Fibroblast of skin of right quadriceps (primary cell): ENCODE measurements at places on chromosomes 7 and 10.

DNA sequence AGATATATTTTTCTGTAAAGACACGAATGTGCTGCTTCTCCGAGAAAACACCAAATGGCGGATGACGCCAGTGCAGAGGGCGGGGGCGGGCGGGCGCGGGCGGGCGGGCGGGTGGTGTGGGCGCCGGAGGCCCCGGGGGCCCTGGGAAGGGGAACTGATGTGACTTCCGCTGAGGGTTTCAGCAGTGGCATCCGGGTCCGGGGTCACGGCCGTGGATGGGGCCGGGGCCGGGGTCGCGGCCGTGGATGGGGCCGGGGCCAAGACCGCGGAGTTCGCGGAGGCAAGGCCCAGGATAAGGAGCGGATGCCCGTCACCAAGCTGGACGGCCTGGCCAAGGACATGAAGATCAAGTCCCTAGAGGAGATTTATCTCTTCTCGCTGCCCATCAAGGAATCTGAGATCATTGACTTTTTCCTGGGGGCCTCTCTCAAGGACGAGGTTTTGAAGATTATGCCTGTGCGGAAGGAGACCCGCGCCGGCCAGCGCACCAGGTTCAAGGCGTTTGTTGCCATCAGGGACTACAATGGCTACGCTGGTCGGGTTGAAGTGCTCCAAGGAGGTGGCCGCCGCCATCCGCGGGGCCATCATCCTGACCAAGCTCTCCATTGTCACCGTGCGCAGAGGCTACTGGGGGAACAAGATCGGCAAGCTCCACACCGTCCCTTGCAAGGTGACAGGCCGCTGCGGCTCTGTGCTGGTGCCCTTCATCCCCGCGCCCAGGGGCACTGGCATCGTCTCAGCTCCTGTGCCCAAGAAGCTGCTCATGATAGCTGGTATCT, 20.3 kb upstream of the IGF2BP3 start:
- peak; percentile 39 for DNase-seq

GRCh38 chr7:107994421-107995030, 8.4 kb downstream of the LAMB1 start:
- no peak for DNase-seq

DNA sequence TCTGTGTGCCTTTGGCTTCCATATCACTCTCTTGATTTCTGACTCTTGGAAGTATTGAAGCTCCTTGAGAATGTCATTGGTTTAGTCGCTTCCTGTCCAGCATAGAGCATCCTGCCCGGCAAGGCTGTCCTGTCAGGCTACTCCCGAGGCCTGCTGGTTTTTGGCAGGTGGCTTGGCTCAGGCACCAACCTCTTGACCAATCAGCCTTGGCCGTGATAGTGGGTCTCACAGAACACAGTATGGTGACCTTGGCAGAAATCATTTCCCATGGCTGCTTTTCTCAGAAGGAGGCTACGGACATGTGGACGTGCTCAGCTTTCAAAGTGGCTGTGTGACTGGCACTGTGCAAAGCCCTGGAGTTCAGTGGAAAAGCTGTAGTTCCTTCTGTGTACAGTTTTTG, 516.9 kb downstream of the REEP3 start:
- DNase-seq, result no peak

GRCh38 chr7:138077809-138078208, 1.6 kb downstream of the AKR1D1 start:
- no peak for DNase-seq

DNA sequence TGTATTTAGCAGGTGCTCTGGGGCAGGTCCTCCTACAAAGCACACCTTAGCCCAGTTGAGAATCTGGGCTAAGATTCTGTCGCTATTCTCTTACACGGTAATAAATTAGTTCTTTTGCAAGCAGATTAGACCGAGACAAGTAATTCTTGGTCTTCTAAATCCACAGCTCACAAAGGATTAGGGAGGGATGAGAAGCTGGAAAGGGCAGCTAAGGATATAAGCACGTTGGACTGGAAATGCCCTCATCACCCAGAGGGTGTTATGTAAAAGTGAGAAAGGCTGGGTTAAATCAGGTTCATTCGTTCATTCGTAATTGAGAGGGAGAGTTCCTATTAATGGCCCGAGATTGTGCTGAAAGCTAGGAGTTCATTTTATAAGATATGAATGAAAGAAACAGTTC, 41.8 kb downstream of the PFKFB3 start:
- no peak for DNase-seq

DNA sequence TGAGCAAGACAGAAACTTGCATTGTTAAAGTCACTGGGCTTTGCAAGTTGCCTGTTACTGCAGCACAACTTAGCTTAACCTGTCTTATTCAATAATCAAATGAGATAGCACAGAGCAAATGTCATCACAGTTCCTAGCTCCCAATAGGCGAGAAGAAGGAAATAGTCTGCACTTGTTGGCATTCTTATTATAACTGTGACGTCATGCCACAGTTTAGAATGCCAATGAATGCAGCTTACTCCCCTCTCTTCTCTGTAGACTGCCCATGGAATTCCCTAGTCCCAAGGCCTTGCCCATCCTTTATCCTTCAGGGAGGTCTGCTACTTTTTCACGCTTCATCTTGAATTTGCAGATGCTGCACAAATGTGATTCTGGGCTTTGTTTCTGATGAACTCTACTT, 1094.9 kb upstream of the AUTS2 start:
- DNase-seq, result no peak

DNA sequence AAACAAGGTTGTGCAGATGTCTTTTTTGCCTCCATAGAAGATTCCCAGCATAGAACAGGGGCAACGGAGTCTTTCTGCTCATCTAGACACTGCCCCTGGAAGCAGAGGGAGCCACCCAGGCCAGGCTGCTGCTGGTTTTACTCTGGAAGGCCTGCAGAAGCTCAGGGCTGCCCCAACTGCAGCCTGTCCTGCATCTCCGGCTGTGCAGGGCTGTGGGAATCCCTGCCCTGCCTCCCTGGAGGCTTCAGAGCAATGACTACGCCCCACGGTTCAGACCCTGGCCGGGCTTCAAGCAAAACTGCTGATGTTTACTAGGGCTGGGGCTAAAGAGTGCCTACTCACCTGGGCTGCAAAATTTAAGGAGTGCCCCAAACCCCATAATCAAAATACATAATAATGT, 43.9 kb downstream of the GHRHR start:
- no peak for DNase-seq

DNA sequence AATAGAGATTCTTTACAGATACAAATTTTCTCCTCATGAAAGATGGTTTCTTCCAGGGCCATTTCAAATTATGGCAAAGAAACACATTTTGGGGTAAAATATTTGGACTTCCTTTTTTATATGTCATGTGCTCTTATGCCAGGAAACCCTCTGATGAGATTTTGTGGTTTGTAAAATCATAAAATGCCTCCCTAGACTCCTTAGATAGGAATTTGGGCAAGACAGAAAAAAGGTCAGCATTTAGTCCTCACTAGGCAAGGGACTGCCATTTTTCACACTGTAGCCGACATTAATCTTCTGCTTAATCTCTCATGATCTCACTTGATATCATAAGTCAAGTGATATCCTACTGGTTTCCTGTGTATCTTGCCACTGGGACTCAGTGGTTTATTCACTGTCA, 286.4 kb downstream of the ARHGAP12 start:
- peak; percentile 39 for DNase-seq

- no peak for DNase-seq
Measured at GRCh38 chr7:43166686-43167085, 54.2 kb downstream of the HECW1 start.

GRCh38 chr10:119969609-119970008, 77.1 kb downstream of the SEC23IP start:
- DNase-seq, result no peak

- no peak for DNase-seq
Measured at GRCh38 chr10:93757801-93758507, at the start of gene LGI1. Gene LGI1, plus strand, starts transcription at chr10:93757936. Its CDS starts 209 bp downstream, at chr10:93758145.

- peak; percentile 4 for DNase-seq
Measured at GRCh38 chr7:64882341-64883112, 20.5 kb upstream of the ZNF273 start.

GRCh38 chr7:131869169-131869844, 312.9 kb upstream of the PODXL start:
- DNase-seq, result no peak

- no peak for DNase-seq
Measured at GRCh38 chr10:108249940-108250339, 1085.4 kb upstream of the SORCS1 start.

- DNase-seq, result peak; percentile 32
Measured at GRCh38 chr7:46580766-46581165, 659.7 kb upstream of the IGFBP3 start.

GRCh38 chr7:156185076-156185475, 372.8 kb upstream of the SHH start:
- DNase-seq, result no peak
